ENCODE measurements at places on chromosomes 3 and 15.

DNA sequence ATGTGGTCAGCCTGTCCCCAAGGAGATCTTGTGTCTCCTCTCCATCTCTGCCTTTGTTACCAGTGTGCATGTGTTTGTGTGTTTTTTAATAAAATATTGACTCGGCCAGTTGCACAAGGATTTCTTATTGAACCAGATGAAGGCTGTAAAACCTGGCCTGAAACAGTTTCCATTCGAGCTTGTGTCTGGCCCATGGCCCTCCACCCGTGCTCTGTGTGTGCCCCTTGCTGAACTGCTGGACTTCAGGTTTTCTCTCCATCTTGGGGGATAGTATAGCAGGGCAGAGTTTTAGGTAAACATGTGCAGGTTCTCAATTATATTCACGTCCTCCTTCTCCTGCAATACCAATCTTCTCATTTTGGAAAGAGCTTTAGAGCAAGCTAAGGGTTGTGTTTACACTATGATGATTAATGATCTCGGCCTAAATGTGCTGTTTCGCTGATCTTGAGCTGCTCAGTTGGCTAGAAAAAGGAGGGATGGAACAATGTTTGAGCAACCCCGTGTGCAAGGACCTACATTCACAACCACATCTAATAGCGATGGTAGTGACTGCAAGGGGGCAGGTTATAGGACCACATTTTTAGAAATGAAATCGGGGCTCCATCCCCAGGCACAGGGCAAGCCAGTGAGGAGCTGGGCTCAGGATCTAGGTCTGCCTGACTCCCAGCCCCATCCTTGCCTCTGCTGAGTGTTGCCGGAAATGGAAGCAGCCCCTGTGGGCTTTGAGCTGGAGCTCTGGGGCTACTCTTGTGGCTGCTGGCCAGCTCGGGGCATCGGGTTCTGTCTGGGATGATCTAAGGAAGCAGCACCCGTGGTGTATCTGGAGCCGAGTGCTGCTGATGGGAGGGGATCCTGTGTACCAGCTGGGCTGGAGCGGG, 47.7 kb downstream of the CMTM6 start:
- no peak for DNase-seq

- DNase-seq: no peak
These were observed 53.6 kb upstream of the TRPM1 start for GRCh38 chr15:31155151-31155550.

DNA sequence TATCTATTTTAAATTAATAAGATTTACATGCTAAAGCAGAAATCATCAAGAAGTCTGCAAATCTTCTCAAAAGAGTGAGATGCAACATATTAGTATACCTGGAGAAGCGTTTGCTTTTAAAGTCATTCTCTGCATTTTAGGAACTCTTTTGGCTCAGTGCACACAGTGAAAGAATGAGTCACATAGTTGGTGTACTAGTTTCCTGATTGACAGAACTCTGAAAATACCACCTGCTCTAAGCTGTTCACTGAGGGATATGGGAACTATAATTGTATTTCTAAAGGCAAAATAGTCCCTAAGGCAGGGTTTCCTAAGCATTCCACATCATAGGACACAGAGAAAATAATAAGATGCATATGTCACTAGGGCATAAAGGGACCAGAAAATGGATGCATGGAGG, 838.5 kb downstream of the DIPK2A start:
- no peak for DNase-seq

DNA sequence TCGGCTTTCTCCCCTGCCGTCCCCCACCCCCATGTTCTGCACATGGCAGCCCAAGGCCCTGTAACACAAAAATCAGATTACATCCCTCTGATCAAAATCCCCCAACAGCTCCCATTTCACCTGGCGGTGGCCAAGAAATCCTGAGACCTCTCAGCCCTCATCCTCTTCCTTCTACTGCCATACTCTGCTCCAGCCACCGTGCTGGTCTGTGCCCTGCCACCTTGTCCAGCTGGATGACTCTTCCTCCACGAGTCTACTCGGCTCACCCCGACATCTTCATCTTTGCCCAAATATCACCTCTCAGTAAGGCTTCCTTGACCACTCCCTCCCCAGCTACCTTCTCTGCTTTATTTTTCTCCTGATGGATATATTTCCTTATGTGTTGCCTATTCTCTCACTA, 3.1 kb downstream of the CCDC51 start:
- DNase-seq: no peak

DNA sequence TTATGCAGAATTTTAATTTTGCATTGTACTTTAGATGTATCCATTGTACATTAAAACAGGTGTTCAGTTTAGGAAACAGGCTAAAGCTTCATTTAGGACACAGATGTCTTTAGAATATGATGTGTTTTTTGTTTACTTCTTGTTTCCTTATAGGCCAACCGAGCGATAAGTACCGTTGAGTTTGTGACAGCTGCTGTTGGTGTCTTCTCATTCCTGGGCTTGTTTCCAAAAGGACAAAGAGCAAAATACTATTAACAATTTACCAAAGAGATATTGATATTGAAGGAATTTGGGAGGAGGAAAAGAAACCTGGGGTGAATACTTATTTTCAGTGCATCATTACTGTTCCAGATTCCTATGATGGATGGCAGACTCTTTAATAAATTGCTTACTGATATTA, 29.4 kb downstream of the PLAAT1 start:
- DNase-seq: no peak

DNA sequence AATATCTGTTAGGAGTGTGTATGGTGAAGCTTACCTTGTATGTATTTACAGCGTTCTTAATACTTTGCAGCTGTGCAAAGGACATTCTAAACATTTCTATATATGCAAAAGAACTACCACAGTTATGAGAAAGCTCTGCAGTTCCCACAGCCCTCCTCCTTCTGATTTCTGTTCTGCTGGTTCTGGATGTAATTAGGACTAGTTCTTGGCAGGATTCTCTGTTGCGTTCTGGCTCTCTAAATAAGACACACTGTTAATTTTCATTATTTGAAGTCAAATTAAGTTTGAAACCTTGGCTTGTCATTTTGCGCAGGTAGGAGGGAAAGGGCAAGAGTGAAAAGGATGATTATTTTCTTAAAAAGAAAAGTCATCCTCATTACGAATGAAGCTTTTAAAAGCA, 76.4 kb downstream of the FNDC3B start:
- DNase-seq: no peak

DNA sequence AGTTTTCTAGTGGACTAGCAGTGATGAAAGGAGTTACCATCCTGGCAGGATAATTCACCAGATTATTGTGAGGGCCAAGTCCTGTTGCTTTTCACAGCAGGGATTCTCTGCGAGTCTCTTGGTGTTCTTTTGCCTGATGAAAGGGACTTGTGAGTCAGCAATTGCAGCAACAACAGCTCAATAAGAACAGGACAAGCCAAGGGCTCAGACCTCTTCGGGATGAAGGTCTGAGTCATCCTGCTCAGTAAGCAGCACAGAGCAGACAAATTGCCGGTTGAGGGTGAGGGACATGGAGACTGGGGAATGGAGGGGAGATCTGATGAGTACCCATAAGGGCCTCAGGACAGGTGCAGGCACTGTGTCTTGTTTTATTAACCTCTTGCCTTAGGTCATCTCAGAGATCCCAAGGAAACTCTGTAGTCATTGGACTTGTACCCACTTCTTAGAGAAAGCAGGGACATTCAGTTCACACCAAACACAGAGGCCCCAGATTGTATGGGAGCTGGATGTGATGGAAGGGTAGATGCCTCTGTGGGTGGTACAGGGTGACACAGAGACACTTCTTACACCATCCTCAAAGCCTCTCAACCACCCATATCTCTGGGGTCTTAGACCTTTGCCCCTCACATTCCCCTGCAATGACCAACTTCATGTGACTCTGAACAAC, 173.8 kb upstream of the TLE3 start:
- DNase-seq: no peak

All from D721Med (cell line).